ENCODE measurements at places on chromosomes 11 and 22. TPM values are rescaled to one million over a fixed set of nuclear protein-coding genes. Genes with fewer than 3 reads are reported as not detected.

DNA sequence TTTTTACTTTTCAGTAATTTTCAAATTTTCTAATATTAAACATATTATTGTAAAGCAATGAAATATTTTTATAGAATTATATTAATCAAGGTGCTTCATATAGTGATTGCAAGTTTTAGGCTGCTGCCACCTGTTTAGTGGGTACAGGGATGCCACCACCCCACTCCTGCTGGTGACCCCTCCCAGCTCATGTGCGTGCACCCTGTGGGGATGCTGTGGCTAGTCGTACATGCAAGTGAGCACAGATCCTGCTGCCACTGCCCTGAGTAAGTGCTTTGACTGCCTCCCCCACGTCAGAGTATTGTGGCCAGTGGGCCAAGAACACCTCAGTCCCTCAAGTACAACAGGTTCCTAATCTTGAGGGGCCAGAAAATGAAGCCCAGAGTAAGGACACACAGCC is 320.1 kb upstream of the DDI1 start:
- DNase-seq = no peak

- peak; percentile 17 for DNase-seq
These were observed 104.2 kb downstream of the MYO18B start for GRCh38 chr22:25845985-25846745.

DNA sequence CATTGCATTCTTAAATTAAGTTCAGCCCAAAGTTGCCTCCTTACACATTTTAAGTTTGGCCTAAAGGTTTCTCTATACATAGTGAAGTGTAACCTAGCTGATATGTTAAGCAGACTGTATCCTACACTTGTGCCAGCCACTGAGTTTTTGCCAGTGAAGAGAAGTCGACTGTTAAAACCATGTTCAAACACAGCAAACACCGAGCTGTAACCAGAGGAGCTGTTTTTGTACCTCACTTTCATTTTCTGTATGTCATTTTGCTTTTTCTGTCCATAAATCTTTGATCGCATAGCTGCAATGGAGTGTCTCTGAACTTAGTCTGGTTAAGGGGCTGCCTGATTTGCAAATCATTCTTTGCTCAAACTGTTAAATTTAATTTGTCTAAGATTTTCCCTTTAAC is 403.7 kb downstream of the LUZP2 start:
- no peak for DNase-seq

- DNase-seq = no peak
These were observed 153.7 kb downstream of the FEZ1 start for GRCh38 chr11:125342281-125342930.

DNA sequence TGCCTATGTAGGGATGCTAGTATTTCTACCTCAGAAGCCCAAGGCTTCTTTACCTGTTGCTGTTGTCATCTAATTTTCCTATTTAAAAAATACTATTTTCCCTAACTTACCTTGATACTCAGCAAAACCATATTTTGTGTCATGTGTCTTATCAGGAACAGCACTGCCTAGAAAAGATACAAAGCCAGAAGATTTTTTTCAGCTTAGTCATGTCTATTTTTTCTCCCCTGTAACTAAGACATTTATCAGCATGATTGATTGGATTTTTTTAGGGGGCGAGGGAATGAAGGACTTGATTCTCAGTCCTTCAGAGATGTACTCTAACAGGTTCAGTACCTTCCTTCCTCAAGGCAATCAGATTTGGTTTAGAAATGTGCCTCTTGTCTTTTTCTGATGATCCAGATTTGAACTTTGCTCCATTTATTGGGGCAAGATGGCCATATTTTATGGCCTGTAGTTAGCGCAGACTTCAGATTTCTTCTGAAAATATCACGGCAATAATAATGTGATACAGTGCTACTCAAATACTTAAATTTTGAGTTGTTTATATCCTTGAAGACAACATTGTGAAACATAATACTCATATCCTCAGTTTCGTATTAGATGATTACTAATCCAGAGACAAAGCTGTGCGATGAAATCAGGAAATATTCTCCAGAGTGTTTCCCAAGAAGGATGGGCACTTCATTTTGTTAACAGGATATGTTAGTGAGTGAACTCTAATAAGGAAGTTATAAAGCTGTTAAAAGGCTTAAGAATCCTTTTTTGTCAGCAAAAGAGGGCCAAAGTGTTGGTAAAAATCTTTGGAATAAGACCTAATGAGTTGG is 3.8 kb upstream of the PIK3IP1 start:
- peak; percentile 78 for DNase-seq

DNA sequence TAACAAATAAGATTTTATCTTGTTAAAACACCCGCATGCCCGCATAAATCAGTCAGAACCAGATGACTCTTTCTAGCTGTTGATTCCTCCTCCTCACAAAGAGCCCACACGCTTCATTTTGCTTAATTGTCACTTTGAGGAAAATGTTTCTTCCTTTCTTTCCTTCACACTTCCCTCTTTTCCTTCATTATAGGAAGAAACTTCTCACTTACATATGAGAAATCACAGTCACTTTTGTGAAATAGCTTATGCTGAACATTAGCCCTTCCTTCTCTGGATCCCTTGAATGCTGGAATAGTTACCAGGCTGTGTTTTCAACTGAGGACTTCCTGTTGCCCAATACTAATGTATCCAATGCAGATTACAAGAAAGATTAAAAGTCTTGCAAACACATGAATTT is 5.8 kb downstream of the MS4A6E start:
- no peak for DNase-seq

The PANX3 gene
- not detected for total RNA-seq

The SPDYC gene
- not detected for total RNA-seq

The ZFPL1 gene
- 55.2 TPM for total RNA-seq

The MALAT1 gene
- total RNA-seq = 2,638 TPM

The TEX12 gene
- 2.2 TPM for total RNA-seq

The ZNRF3 gene
- 3.9 TPM for total RNA-seq

Measured in GM23248 (cell line).